ENCODE measurements at places on chromosomes 6 and 20.

- H3K27me3 ChIP-seq = no peaks in the 10 kb centered on the region
- H3K27ac ChIP-seq = no peak overlapping the region
- H3K4me1 ChIP-seq = no peaks in the 10 kb centered on the region
- H3K4me3 ChIP-seq = no peak overlapping the region
These were observed 556.7 kb upstream of the HTR1E start for GRCh38 chr6:86380571-86381125.

DNA sequence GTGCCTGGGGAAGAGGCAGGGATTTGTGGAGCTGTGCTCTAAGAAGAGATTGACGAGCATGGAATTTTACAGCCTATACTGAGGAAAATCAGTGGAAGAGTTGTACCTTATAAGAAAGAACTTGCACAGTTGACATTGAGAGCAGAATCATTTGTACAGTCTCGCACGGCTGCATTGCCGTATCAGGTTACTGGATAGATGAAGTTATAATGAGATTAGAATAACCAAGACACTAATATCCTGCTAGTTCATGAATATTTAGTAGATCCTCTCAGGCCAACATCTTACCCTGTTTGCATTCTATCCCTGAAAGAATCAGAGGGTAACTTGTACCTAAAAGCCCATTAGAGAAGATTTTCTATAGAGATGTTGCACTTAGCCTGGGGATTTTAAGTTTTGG lies 447.1 kb downstream of the PREX1 start:
- peak overlapping the region; percentile 49 for H3K27ac ChIP-seq
- DNase-seq = no peak

DNA sequence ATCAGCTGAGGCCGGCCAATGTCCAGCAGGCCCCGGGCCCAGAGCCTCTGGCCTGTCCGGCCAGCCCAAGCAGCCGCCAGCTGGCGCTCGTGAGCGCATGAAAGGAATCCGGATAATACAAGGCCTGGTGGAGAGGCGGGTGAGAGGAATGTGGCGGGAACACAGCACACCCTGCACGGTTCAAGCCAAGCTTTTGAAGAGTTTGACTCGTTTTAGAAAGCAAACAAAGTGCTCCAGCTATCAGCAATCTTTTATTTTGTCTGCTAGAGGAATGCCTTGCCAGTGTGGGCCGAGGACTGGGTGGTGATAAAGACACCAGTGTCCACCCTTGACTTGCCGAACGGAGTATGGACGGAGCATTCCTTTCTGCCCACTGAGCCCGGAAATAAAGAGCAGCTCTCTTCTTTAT lies 9.3 kb upstream of the NEDD9 start:
- H3K27ac ChIP-seq = no peak overlapping the region
- H3K27me3 ChIP-seq = no peaks in the 10 kb centered on the region
- peaks cover 8% of the 10 kb centered on the region for H3K4me1 ChIP-seq
- no peak overlapping the region for H3K4me3 ChIP-seq

DNA sequence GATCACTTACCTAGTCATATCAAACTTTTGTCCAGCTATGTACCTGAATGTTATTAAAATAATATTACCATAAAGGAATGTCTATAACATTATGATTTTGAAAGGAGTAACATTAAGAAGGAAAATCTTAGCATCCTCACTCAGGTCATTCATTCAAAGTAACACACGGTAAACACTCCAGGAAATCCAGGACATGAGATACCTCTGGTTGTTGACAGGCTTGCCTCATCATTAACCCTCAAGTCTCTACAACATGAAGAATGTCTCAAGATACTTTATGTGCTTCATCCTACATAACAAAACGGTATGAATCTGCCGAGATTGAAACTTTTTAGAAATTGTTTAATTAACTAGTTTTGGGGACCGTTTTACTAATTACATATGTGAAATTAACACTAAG lies 690 bp upstream of the FILIP1 start:
- DNase-seq = no peak
- H3K27me3 ChIP-seq = no peaks in the 10 kb centered on the region
- H3K4me1 ChIP-seq = no peaks in the 10 kb centered on the region
- no peaks in the 10 kb centered on the region for H3K36me3 ChIP-seq

- no peaks in the 10 kb centered on the region for H3K4me1 ChIP-seq
- H3K27me3 ChIP-seq = no peaks in the 10 kb centered on the region
- H3K27ac ChIP-seq = no peak overlapping the region
- DNase-seq = no peak
- H3K36me3 ChIP-seq = no peaks in the 10 kb centered on the region
- H3K4me3 ChIP-seq = no peak overlapping the region
These were observed 23.5 kb upstream of the FOXC1 start for GRCh38 chr6:1586256-1586655.

- H3K4me1 ChIP-seq = no peaks in the 10 kb centered on the region
- peaks cover 4% of the 10 kb centered on the region for H3K27me3 ChIP-seq
- peak; percentile 23 for DNase-seq
These were observed 381 bp upstream of the PEX7 start for GRCh38 chr6:136822046-136822375.

DNA sequence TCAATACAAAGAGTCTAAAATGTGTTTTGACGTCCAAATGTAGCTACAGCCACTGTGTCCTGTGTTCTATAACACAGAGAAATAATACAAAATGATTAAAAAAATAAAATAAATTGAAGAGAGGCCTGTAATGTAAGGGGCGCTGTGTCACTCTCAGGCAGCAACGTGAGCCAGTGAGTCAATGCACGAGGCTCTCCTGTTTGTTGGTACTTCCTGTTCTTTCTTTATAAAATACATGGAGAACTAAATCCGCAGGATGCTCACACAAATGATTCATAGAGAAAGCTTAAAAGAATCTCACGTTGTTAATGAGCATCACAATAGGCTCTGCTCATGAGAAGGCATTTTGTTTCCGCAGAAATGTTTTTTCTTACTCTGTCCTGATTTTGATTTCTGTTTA lies 635.0 kb upstream of the AGPAT4 start:
- no peak overlapping the region for H3K27ac ChIP-seq
- no peaks in the 10 kb centered on the region for H3K27me3 ChIP-seq
- no peak for DNase-seq
- H3K4me1 ChIP-seq = no peaks in the 10 kb centered on the region

- no peaks in the 10 kb centered on the region for H3K36me3 ChIP-seq
- DNase-seq = no peak
- H3K27ac ChIP-seq = no peak overlapping the region
- no peak overlapping the region for H3K4me3 ChIP-seq
- H3K4me1 ChIP-seq = no peaks in the 10 kb centered on the region
These were observed 34.9 kb downstream of the PYGB start for GRCh38 chr20:25282796-25283195.

DNA sequence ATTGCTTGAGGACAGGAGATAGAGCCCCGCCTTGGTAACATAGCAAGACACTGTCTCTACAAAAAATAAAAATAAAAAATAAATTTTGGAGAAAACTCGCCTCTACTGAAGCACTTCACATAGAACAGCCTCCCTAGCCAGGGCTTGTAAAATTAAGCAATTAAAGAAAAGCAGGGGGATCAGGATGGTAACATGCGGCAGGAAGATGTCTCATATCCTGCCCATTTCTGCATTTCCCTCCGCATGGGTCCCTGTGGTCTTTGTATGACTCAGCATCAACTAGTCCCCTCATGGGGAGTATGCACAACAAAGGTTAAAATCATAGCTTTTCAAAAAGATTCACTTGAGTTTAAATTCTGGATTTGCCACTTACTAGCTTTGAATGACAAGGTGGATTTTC lies 379.0 kb downstream of the EPHA7 start:
- H3K27me3 ChIP-seq = no peaks in the 10 kb centered on the region
- no peak overlapping the region for H3K27ac ChIP-seq
- H3K36me3 ChIP-seq = no peaks in the 10 kb centered on the region

- H3K36me3 ChIP-seq = no peaks in the 10 kb centered on the region
- H3K27ac ChIP-seq = no peak overlapping the region
- H3K27me3 ChIP-seq = no peaks in the 10 kb centered on the region
These were observed 60.9 kb downstream of the PGM3 start for GRCh38 chr6:83132121-83132520.

DNA sequence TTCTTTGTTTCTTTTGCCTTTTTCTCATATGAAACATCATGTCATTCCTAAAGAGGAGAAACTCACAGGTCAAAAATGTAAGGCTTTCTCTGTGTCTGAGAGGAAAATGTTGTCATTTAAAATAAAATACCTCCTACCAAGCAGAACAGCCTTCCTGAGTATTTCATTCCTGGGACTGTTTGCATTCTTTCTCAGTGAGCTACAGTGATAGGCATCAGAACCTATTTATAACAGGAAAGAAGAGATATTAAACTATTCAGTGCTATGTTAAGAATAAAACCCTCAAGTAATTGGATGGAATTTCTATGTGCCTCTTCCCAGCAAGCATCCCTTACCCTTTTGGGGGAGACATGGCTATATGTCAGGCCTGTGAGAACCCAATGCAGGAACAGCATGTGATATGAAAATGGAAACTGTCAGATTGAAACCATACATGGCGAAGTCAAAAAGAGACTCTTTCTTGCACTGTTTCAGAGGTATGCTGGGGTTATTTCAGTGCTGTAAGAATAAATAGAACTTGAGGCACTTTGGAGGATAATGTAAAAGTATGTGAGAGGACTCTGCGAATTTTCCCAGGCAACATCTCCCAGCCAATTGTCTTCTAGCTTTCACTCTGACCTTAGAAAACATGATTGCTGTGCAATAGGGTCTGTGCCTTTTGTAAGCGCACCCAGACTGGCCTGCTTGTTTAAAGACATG lies 133.8 kb upstream of the CCN2 start:
- peak overlapping the region; percentile 82 for H3K27ac ChIP-seq
- DNase-seq = peak; percentile 10
- H3K36me3 ChIP-seq = no peaks in the 10 kb centered on the region
- H3K4me3 ChIP-seq = no peak overlapping the region

GRCh38 chr20:57530327-57530981 lies 5.5 kb upstream of the CTCFL start:
- H3K27ac ChIP-seq = no peak overlapping the region
- no peaks in the 10 kb centered on the region for H3K4me1 ChIP-seq
- no peaks in the 10 kb centered on the region for H3K36me3 ChIP-seq
- no peak for DNase-seq
- H3K4me3 ChIP-seq = no peak overlapping the region
- no peaks in the 10 kb centered on the region for H3K27me3 ChIP-seq

DNA sequence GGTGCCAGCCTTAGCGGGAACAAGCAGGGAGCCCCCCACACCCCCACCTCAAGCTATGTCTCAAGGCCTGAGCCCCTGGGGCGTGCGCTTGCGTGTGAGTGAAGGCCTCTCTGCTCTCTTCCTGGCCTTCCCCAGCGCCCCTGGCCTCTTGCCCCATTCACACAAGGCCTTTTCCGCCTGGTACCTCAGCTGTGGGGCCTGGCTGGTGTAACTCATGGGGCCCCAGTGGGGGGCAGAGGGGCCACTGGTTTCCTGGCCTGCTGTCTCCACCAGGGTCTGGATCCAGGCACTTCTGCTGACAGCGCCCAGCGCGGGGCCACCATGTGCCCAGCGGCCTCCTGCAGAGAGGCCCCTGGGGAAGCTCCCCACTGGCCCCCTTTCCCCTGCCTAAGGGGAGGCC lies 34.7 kb downstream of the GNAS-AS1 start:
- H3K4me1 ChIP-seq = no peaks in the 10 kb centered on the region
- H3K4me3 ChIP-seq = no peak overlapping the region
- no peaks in the 10 kb centered on the region for H3K36me3 ChIP-seq
- no peak for DNase-seq

GRCh38 chr6:41591859-41592502 lies 45.8 kb downstream of the FOXP4 start:
- H3K4me3 ChIP-seq = no peak overlapping the region
- peak; percentile 78 for DNase-seq
- peaks cover 12% of the 10 kb centered on the region for H3K4me1 ChIP-seq
- no peaks in the 10 kb centered on the region for H3K27me3 ChIP-seq
- H3K36me3 ChIP-seq = peaks cover 5% of the 10 kb centered on the region

DNA sequence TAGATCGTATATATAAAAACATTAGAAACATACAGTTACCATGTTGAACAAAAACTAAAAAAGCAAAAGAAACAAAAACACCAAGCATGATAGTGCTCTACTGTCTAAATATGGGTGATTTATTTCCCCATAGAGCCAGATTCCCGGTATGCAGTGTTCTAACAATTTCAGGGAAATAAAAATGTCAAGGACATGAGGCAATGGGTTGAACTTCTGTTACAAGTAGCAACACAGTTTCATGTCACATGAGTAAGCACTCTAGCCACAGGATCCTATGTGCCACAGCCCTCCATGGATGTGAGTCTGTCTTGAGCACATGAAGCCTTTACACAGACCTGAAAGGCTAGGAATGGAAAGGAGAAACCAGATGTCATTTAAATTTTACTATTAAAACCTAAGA lies 96.0 kb downstream of the MAP3K5 start:
- no peaks in the 10 kb centered on the region for H3K4me1 ChIP-seq
- H3K4me3 ChIP-seq = no peak overlapping the region
- DNase-seq = peak; percentile 9
- no peaks in the 10 kb centered on the region for H3K27me3 ChIP-seq
- no peak overlapping the region for H3K27ac ChIP-seq
- H3K36me3 ChIP-seq = no peaks in the 10 kb centered on the region

GRCh38 chr6:130507666-130508028 lies 141.8 kb downstream of the TMEM200A start:
- H3K27ac ChIP-seq = no peak overlapping the region
- no peak overlapping the region for H3K4me3 ChIP-seq
- no peak for DNase-seq
- H3K36me3 ChIP-seq = no peaks in the 10 kb centered on the region

DNA sequence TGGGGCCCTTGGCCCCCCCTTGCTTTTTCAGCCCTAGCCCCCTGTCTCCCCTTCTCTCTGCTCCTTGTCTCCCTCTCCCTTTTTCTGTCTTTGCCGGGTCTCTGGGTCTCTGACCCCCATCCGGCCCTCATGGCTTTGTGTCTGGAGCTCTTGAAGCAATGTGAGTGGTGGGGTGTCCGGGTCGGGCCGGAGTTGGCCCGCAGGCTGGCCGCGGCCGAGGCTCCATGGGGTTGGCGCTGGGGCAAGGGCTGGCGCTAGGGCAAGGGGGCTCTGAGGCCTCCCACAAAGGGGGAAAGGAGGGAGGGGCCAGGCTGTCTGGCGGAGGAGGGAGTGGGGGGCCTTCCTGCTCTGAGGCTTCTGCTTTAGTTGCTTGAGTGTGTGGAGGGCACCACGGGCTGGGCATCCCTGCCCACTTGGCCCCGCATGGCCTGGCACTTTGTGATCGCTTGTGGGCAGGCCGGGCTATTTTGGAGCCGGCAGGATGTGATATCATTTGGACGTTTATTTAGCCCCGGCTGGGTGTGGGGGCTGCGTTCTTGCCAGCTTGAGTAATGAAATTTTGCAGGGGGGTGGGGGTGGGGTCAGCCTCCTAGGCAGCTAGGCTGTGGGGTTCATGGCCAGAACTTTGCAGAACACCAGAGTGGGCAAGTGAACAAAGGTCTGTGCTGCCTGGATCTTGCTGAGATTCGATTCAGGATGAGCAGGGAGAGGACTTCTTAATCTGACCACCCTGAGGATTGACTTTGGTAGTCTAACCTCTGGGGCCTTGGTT lies 78.7 kb upstream of the MYL9 start:
- peaks cover 52% of the 10 kb centered on the region for H3K4me1 ChIP-seq
- no peaks in the 10 kb centered on the region for H3K36me3 ChIP-seq
- H3K4me3 ChIP-seq = peak overlapping the region; percentile 94
- H3K27ac ChIP-seq = peak overlapping the region; percentile 88

DNA sequence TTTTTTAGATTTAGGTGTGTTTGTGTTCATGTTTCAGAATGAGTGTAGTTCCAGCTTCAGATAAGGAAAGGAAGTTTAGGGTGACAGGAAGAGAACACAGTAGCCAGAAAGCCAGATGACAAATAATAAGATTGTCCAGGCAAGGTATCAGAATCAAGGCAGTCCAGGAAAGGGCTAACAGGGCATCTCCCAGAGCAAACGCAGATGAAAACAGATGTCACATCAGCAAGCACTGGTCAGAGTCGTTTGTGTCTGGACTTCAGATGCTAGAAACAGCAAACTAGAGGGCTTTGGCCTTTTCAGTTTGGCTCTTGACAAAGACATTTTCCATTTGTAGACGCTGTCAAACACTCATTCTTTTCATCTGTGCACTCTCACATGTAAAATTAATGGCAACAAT lies 65.5 kb downstream of the VIP start:
- H3K4me3 ChIP-seq = no peak overlapping the region
- no peaks in the 10 kb centered on the region for H3K27me3 ChIP-seq
- no peaks in the 10 kb centered on the region for H3K4me1 ChIP-seq
- no peaks in the 10 kb centered on the region for H3K36me3 ChIP-seq

All from hepatocyte (in vitro differentiated cells).